ENCODE measurements at places on chromosomes 13 and 19. TPM values are rescaled to one million over a fixed set of nuclear protein-coding genes. Genes with fewer than 3 reads are reported as not detected.

SDHAF1 gene
- 26.9 TPM for total RNA-seq

PRTN3 gene
- not detected for total RNA-seq

CYP2F1 gene
- not detected for total RNA-seq

CLC gene
- not detected for total RNA-seq

FAM216B gene
- not detected for total RNA-seq

All from tracheal epithelial cell (primary cell).